Stimulated activated CD8-positive, alpha-beta memory T cell treated with anti-CD3 and anti-CD28 coated beads, Interleukin-4, amount 100 ng/mL, for 48 hours (primary cell): ENCODE measurements at places on chromosomes 3 and 15.

GRCh38 chr3:171264758-171265157 is 195.4 kb downstream of the TNIK start:
- no peak for DNase-seq

- no peak for DNase-seq
These were observed 90.4 kb upstream of the TSEN2 start for GRCh38 chr3:12393894-12394293.

DNA sequence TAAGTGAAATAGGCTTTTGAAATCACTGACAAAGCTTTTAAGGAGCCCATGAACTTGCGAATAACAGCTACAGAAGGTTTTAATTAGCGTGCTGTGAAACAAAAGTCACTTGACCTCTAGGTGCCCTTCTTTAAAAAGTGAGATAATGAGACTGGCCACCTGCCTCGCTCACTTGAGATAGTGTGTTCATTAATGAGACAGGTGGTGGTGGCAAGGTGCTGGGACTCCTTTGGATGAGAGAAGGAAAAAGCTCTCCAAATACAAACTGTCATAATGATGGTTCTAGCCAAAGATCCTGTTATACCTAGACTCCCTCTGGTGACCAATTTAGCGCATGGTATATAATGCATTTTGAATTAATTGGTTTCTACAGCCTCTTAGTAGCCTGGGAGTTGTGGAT is 22.7 kb upstream of the IREB2 start:
- no peak for DNase-seq

GRCh38 chr3:56923526-56924224 is 121.9 kb upstream of the ARHGEF3 start:
- DNase-seq: no peak

DNA sequence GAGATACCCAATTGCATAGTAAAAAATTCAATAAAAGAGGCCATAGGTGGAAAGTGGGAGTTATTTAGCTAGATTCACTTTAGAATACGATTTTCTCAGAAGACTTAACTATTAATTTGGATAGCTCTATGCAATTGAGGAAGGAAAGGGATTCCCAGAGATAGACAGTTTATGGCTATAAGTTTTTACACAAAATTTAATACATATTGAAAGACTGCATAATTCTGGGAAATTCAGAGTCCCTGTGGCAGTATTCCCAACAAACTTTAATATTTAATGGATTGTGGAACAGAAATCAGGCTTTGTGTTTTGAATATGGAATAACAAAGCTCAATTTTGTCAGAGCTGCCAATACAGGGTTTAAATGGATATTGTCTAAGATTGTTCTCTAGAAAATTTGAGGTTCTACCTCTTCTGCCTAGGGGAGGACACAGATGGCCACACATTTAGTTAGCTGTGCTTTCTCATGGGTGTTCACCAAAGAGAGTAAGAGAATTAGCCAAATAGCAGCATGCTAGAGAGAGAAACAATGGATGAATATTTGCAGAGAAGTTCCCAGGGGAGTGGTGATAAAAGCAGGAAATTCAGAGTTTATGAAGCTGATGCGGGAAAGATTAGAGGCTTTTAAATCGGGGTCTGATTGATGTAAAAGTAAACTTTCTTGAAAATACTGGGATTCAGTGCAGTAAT is 8.5 kb downstream of the ISL2 start:
- DNase-seq: no peak

DNA sequence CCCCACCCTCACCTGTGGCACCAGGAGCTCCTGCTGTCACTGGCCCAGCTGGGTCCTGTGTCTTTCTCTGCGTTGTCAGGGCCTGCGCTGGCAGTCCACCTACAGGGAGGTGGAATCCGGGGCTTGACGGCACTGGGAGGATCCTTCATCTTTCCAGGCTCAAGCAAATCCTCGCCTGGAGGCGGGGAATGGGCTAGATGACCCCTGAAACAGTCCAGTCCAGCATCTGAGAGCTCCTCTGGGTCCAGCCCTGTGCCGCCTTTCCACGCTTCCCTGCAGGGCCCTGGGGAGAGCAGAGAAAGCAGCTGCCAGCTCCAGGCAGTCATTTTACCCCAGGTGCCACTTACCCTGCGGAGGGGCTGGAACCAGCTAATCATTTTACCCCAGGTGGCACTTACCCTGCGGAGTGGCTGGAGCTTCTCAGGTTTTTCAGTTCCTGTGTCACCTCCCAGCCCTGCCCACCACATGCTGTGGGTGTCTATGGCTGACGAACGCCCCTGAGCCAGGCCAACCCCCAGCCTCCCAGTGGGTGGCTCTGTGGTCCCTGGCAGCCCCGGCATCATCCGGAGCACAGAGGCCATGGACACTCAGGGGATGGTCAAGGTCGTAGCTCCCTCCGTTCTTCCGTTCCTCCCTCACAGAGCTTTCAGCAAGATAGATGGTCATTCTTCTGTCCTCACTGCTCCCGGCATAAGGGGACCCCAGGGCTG is 17.9 kb upstream of the ADIPOQ start:
- no peak for DNase-seq

GRCh38 chr3:27779176-27779575 is 57.1 kb upstream of the EOMES start:
- DNase-seq: no peak

DNA sequence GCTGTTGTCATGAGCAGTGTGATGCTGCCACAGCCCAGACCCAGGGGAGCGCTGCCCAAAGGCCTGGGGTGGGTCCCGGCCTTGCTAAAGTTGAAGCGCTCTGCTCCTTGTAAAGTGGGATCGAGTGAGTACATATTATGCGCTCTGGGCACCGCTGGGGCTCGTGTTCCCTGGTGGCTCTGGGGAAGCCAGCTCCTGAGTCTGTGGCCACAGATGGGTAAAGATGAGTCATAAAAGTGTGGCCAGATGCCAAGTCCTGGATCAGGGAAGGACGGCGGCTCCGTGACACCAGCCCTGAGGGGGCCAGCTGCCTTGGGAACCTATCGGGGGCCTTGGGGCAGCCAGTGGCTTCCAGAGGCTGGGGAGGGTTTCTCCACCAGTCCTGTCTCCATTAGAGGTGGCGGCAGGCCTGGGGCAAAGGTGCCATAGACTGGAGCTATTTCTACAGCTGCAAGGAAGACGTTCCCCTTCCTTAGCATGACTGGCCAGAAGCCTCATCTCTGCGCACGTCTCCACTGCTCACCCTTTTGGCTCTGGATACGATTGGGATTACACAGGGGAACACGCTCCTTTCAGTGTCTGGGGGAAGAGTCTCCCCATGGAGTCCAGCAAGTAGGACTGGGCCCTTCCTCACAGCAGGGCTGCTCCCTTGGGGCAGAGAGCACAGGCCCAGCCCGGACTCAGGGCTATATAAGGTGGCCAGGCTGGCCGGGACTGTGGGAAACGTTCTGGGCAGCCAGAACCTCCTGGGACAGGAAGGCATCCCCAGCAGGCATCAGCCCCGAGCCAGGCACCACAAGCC is 1.2 kb upstream of the ITIH4 start:
- no peak for DNase-seq

- no peak for DNase-seq
These were observed 27.3 kb upstream of the SLC9A9 start for GRCh38 chr3:143875546-143875945.

- no peak for DNase-seq
These were observed 4.5 kb downstream of the CEP19 start for GRCh38 chr3:196707566-196707965.

GRCh38 chr15:69675731-69676130 is 223.1 kb downstream of the RPLP1 start:
- DNase-seq: no peak

DNA sequence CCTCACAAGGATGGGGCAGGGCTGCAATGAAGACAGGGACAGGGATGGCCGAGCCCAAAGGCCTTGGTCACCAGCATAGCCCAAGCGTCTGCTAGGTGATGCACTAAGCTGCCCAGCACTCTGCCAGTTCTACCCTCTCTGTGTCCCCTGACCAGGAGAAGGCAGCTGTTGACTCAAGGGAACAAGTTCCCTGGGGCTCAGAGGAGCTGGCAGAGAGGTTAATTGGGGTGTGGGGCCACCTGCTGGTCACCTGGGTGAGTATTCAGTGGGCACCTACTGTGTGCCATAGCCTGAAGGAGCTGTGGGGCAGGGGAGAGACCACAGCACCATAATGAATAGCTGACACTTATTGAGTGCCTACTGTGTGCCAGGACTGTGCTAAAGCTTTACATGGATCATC is 22.0 kb upstream of the DOCK3 start:
- DNase-seq: peak; percentile 72

- no peak for DNase-seq
These were observed 5.9 kb upstream of the KCNMB3 start for GRCh38 chr3:179256813-179257212.

- DNase-seq: no peak
These were observed 14.2 kb downstream of the MYO5C start for GRCh38 chr15:52281085-52282035.

DNA sequence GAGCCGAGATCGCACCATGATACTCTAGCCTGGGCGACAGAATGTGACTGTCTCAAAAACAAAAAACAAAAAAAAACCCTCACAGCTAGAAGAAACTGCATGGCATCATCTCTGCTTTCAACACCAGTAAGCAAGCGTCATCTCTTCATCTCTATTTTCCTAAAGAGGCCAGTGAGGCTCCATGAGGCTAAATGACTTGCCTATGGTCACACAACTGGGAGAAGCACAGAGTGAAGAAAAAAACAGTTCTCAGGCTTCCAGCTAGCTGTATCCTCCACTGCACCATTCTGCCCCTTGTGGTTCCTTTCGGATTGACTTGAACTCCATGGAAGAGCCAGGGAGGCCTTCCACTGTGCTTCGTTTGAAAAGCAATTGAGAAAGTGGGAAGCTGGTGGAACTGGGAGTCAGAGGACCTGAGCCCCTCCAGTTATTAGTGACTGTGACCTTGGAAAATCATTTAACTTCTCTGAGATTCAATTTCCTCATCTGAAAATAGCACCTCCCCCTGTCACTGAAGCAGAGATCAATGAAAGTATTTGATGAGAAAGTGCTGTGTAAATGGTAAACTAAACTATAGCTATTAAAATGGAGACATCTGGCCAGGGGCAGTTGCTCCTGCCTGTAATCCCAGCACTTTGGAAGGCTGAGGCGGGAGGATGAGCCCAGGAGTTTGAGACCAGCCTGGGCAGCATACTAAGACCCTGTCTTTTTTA is 32.1 kb upstream of the DENND4A start:
- no peak for DNase-seq

DNA sequence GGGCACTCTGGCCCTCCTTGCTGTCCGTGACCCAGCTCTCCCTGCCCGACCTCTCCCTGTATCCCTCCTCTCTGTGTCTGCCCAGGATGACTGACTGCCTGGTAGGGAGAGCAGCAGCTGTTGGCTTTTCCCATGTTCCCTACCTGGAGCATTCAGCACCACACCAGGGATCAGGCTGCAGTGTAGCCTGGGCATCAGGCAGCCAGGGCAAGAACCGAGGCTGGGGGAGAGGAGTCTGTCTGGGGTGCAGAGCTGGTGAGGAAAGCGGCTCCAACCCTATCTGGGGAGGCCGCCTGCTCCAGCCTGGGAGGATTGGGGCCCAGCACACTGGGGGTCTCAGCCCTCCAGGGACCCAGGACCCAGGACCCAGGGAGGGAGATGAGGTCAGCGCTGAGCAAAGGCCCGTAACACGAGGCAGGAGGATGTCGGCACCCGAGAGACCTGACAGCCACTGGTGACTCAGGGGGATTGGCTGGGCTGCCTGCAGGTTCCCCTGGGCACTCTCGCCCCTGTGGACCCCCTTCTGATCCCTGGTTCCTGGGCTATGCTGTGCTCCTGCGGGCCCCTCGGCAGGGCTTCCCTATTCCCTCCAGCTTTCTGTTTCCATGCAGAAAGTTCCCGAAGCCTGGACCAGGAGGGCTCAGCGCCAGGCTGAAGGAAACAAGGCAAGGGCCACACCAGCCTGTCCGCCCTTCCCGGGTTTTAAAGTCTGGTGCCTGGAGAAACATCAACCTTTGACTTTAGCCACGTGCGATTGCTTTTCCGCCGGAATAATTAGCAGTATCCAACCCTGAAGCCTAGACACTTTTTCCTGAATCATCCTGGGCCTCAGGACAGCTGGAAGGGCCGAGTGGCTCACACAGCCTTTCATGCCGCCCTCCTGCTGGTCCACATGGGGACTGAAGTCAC is 128.2 kb upstream of the MEF2A start:
- DNase-seq: peak; percentile 23

- DNase-seq: peak; percentile 91
These were observed 365.5 kb downstream of the SHQ1 start for GRCh38 chr3:72482589-72483321.

GRCh38 chr15:97998307-97999071 is 38.0 kb downstream of the ARRDC4 start:
- DNase-seq: no peak

DNA sequence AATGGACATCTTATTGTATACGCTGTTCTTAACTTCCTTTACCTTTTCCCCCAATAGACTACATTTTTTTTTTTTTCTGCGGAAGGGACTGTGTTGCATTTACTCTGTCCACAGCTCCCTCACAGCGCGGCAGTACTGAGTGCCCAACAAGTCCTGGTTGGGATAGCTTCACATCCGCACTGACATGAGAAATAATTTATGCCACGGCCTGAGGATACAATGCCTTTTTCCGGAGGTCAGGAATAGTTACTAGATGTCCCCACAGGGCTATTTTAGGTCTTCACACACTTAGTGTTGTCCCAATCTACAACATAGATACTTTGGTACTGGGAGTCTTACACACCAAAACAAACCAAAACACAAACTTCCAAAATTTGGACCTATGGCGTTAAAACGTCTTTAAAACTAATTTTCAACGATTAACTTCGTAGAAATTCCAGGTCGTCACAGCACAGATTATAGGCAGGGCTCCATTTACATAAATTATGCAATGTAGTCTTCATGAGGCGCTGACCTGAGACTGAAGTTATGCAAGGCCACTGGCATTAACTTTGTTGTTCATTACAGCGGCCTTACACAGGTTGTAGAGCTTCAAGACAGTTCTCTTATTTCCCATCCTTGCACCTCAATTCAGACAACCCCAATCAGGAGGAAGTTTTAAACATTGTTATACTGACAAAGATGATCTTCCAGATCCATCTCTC is 989 bp upstream of the PPIB start:
- DNase-seq: no peak

DNA sequence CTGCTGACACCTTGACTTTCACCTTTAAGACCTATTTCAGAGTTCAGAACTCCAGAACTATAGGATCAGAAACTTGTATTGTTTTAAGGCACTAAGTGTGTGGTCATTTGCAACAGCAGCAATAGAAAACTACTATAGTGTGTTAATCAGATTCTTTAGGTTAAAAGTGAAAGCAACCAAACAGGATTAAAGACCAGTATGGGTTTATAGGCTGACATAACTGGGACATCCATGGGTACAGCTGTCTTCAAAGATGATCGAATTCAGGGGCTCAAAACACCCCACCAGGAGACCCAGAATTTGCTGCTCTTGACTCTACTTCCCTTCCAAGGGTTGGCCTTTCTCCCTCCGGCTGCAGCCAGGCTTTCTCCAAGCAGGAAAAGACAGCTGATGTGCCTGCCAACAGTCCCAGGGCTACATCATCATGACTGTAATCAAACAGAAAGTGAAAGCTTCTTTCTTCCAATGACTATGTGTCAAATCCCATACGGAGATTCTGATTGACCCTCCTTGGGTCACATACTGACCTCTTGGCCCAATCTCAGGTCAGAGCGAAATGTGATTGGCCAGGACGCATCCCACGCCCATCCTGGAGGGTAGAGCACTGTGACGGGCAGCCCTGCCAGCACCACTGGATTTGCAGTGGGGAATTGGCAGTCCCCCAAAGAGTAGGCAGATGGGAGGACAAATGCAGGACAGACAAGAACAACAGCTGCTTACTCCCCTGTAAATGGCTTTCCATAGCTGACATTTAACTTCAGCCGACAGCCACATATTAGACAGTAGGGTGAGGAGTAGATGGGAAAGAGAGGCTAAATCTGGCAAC is 51.4 kb upstream of the RNF7 start:
- no peak for DNase-seq

- no peak for DNase-seq
These were observed 61.9 kb downstream of the NSMCE3 start for GRCh38 chr15:29207758-29208108.
